Fibroblast of the aortic adventitia (primary cell): ENCODE measurements at places on chromosomes 4 and X. TPM values are rescaled to one million over a fixed set of nuclear protein-coding genes. Genes with fewer than 3 reads are reported as not detected.

The CXXC4 gene
- under 0.01 TPM in 1 of 2 replicates, not detected in the other for total RNA-seq

The KIAA1210 gene
- not detected in 2 replicates for total RNA-seq

The BEX5 gene
- total RNA-seq = 0.09 TPM in 1 of 2 replicates, not detected in the other

The DDIT4L gene
- total RNA-seq = 10.8 and 17.7 TPM in 2 replicates

The GLRB gene
- 3.0 and 7.8 TPM in 2 replicates for total RNA-seq

The CSN1S1 gene
- not detected in 2 replicates for total RNA-seq

The CLDN2 gene
- total RNA-seq = not detected in 2 replicates

The AKAP4 gene
- total RNA-seq = under 0.01 TPM in 1 of 2 replicates, not detected in the other

The SULT1E1 gene
- 0.41 and 1.7 TPM in 2 replicates for total RNA-seq

The RHOXF2 gene
- not detected in 2 replicates for total RNA-seq

The PRRG3 gene
- total RNA-seq = 0.45 and 0.49 TPM in 2 replicates

The STARD8 gene
- 1.1 and 2.9 TPM in 2 replicates for total RNA-seq

The NPY1R gene
- 0.09 and 1.1 TPM in 2 replicates for total RNA-seq

The ALB gene
- total RNA-seq = not detected in 2 replicates

The SMIM10L2A gene
- 0.09 and 0.33 TPM in 2 replicates for total RNA-seq

The MAOB gene
- total RNA-seq = 0.72 TPM in 1 of 2 replicates, not detected in the other
